Stimulated activated CD8-positive, alpha-beta memory T cell treated with anti-CD3 and anti-CD28 coated beads, Interleukin-7, amount 100 ng/mL, for 1 hour (primary cell): ENCODE measurements at places on chromosomes 11 and 22.

DNA sequence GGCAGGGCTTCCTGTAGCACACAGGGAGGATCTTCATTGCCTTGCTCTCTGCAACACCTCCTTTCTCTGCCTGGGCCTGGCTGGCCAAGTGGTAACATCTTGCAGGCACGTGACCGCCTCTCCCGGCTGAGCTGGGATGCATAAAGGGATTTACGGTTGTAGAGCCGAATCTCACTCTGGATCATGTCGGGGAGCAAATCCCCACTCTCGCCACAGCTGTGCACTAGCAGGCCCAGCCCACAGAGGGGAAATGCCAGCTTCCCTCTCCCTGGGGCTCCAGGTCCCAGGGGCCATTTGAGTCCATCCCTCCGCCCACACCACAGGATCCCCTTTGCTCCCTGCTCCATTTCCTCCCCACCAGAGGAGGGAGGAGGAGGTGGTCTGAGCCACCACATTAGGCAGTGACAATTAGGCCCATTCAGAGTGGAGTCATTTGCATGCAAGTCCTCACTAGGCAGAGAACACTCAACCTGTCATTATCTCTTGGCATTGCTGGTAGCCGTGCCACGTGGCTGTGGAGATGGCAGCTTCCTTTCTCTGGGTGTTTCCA is 196.7 kb downstream of the DSCAML1 start:
- no peak for DNase-seq

DNA sequence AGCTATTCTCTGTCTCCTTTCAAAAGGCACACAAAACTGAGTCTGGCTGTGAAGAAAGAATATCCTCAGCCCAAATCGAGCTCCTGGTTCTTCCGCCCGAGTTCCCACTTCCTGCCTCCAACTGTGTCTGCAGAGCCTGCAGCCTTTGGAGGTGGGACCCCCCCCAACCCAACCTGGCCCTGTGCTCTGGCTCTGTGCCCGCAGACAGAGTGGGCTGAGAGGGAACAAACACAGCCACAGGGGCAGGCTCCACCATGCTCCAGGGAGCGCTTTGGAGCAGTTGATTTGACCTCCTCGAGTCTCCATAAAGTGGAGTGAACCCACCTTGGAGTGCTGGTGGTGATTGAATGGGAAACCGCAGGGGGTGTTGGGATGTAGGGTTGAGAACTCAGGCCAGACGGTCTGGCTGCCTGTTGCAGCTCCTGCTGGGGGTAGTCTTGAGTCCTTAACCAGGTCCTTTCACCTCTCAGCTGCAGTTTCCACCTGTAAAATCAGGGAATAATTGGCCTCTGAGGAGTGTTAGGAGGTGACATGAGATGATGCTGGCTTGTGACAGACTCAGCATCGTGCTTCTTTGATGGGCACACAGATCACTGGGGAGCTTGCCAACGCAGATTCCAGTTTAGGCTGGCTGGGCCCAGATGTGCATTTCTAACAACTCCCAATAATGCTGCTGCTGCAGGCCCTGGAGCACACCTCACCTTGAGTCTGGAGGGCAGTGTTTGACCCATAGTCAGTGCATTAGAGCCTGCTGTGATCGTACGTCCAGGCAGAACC is 11.4 kb downstream of the DAGLA start:
- DNase-seq, result no peak

DNA sequence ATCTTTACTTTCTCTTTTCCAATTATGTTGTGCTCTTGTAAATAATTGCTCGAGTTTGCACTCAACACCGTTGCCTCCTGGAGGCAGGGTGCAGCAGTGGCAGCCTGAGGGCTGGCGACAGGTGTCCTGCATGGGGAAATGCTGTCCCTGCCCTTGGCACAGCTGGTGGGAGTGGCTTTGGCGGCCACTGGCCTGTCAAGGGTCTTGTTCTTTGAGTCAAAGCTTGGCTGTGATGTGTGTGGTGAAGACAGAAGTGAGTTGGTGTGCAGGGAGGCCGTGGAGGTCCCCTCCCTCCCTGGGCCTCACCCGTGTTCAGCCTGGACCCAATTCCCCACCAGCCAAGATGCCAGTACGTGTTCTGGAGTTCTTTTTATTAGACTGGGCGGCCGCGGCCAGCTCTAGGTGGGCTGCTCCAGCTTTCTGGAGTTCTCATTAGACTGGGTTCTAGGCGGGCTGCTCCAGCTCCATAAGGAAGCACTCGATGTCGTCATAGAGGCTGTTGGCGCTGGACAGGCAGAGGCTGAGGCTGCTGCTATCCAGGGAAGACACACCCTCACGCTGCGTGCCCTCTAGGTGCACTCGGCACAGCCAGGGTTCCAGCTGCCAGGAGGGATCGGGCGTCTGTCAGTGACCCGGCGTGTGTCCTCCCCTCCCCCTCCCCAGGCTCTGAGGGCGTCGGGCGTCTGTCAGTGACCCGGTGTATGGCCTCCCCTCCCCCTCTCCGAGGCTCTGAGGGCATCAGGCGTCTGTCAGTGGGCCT is 3.4 kb downstream of the IRF7 start:
- DNase-seq, result no peak

DNA sequence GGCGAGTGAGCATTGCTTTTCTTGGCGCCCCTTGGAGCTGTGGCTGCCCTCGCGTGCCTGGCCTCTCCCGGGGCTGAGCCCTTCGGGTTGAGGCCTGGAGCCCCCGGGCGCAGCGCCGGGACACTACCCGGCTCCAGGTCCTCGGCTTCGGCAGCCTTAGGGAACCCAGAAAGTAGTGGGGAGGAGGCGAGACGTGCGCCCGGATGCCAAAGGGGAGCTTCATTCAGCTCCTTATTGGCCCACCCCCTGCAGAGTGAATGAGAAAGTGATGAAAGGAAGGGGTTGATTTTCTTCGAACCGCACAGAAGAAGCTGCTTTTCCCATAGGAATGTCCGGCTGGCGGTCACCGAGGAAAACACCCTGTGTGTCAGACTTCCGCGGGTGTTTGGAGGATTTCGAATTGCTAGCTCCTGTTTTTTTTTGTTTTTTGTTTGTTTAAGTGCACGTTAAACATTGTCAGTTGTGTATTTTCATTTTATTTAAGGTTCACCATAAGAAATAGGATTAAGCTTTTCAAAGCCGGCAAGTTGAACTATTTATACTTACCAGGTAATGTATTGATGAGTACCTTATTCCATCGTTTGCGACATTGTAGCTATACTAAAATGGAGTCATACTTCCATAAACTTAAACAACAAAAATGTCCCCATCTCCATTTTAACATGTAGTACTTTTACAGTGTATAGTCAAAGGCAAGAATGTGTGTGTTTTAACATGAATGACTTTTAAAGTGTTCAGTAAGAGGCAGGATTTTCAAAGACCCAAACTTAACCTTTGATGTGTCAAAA is 841 bp upstream of the EIF4G2 start:
- DNase-seq, result peak; percentile 14

GRCh38 chr11:83156144-83156995 is 561 bp upstream of the PCF11 start:
- DNase-seq, result peak; percentile 90

GRCh38 chr11:1879941-1880720 is 11.6 kb downstream of the PRR33 start:
- DNase-seq, result no peak

- no peak for DNase-seq
These were observed 90.8 kb downstream of the FAM168A start for GRCh38 chr11:73507086-73507485.

DNA sequence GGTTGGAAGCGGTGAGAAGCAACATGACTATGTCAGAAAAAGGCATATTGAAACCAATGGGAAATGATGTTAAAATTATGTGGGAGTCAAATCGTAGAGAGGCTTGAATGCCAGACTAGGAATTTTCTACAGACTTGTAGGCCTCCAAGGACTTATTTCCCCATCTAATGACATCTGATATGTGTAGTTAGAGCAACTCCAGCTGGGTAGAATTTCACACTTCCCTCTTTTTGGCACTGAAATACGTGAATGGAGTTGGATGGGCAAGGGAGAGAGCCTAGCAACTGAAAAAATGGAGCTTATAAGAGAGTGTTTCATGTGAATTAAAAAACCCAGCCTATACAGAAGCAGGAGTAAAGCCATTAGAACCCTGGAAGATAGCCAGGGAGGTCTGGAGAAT is 304.2 kb downstream of the INSC start:
- DNase-seq, result no peak

GRCh38 chr11:68843703-68844312 is 2.1 kb upstream of the CPT1A start:
- DNase-seq, result peak; percentile 51

DNA sequence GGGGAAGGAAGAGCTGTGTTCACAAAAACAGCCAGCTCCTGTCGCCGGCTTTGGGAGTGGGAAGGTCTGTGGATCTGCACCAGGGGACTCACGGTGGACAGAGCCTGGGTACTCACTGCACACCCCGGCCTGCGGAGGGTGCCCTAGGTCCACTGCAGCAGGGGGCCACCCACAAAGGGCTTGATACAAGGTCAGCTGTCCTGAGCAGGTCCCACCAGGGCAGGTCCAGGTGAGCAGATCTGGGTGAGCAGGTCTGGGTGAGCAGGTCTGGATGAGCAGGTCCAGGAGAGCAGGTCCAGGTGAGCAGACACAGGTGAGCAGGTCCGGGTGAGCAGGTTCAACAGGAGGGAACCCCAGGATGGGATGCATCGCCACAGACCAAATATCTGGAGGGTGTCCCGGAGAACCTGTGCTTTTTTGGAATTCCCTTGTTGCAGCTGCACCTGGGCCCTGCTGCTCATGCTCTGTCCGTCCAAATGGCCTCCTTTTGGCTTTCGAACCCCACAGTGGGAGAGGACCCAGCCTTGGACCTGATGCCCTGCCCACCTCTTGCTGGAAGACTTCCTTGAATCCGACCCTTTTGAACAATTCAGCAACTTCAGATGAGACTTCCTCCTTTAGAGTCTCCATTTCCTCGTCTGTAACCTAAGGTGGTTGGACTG is 485.3 kb downstream of the TBC1D22A start:
- DNase-seq, result no peak

DNA sequence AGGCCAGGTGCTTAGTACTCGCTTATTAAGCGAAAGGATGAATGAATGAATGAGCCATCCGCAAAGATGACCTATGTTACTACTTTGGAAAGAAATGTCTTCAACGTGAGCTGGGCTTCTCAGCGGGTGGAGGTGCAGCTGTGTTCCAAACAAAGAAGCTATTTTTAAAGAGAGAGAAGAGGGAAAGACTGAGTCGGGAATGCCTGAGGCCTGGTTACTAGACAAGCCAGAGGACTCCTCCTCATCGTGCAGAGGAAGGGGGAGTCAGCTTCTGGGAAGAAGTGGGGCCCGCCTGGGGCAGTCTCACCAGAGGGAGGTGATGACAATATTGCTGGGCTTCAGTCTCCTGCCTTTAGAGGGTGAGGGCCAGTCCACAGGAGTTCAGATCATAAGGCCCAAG is 30.4 kb upstream of the CD5 start:
- no peak for DNase-seq

DNA sequence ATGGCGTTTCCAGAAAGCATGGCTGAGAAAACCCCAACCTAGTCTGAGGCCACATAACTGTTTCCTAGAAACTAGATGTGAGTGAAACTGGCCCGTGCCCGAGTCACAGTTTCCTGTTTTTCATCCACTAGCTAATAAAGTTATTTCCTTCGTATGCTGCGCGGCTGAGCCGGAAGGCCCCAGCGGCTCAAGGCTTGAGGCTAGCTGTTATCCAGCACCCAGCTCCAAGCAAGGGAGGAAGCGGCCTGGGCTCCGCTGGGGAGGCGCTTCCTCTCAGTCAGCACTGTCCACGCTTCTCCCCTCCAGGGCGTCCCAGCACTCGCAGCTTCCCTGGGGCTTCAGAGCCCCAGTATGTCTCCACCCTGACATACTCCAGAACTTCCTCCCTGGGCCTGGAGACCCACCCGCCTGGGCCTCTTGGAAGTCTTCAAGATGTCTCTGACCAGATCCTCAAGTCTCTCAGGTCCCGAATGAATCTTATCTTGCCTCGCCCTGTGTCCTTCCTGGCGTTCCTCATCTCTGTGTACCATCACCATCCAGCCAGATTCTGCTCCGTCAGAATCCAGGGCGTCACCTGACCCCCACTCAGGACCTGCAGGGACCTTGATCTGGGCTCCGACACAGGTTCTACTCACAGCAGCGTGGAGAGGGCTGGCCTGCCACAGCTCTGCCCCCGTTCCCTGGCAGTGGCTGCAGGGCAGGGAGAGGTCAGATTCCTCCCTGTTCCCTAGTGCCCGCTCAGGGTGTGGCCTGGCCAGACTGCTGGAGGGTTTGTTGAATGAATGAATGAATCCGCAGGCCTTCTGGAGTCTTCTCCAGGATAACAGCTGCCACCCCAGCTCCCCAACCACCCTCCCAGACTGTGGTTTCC is 81.9 kb downstream of the LRRC32 start:
- no peak for DNase-seq

DNA sequence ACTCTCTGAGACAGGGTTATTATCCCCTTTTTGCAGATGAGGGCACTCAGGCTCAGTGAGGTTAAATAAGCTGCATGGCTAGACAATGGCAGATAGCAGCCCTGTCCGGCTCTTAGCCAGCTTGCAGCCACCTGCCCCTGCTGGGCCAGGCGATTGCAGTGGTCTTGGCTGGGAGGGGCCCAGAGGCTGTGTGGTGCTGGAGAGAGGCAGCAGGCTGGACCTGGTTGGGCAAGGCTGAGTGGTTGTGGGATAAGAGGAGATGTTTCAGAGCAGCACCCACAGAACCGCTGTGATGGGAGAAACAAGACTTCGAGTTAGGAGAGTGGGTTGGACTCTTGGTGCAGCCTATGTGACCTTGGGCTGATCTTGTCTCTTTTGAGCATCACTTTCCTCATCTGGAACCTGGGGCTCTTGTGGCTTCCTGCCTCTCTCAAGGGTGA is 25.5 kb downstream of the PTPRJ start:
- DNase-seq, result no peak

DNA sequence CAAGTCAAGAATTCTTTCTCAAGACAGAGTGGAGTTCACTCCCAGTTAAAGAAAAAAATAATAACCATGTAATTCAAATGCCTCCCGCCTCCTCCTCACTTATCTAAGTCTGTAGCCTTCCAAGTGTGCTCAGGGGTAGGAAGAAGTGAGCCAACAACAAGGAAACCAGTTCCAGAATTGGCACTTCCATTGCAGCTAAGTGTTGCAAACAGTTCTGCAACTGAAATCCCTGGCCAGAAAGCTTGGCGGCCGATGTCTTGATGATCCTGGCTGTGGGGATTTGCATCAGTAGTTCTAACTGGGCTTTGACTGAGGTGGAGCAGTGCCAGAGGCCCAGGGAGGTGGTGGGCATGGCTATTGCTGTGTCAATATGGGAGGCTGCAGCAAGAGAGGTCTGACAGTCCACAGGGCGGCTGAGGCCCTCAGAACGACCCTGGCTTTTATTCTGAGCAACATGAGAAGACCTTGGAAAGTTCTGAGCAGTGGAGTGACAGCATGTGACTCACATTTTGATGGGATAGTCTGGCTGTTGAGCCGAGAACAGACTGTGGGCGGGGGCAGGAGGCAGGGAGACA is 19.2 kb downstream of the DHCR7 start:
- DNase-seq, result no peak

- no peak for DNase-seq
These were observed 2.3 kb downstream of the PMM1 start for GRCh38 chr22:41587347-41587723.

DNA sequence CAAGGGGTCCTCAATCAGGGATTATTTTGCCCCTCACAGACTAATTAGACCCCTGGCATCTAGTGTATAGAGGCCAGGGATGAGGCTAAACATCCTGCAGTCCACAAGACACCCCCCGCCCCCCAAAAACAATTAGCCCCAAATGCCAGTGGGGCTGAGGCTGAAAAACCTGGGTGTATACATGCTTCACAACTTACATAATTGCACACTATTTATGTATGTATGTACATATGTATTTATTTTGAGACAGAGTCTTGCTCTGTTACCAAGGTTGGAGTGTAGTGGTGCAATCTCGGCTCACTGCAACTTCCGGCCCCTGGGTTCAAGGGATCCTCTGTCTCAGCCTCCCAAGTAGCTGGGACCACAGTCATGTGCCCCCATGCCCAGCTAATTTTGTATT is 28.8 kb upstream of the SHANK2 start:
- no peak for DNase-seq

GRCh38 chr22:37734964-37735451 is 38.2 kb downstream of the TRIOBP start:
- no peak for DNase-seq
